H7 (cell line): ENCODE measurements at places on chromosomes 5 and 9.

DNA sequence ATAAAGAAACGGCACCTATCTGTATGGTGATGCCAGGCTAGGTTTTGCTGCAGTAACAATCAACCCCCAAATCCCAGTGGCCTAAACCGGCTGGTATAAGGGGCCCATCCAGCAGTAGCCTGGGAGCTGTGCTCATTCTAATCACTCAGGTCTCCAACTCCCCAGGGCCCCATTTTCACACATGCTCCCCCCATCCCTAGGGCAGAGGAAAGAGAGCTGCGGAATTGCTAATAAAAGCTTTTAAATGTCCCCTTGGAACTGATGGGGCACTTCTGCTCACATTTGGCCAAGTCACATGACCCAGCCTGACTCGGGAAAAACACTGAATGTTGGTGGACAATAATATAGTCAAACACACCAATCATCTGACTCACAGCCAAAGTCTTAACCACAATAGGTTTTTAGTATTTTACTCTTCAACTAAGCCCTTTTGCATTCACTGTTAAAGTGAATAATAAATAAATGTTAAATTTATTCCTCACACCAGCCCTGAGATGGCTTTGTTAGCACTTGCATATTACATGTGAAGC lies 1.6 kb downstream of the FBLL1 start:
- no peak for DNase-seq

GRCh38 chr9:72305102-72305546 lies 59.9 kb downstream of the ZFAND5 start:
- DNase-seq = peak; percentile 67

GRCh38 chr9:5608298-5609225 lies 20.3 kb upstream of the RIC1 start:
- no peak for DNase-seq

DNA sequence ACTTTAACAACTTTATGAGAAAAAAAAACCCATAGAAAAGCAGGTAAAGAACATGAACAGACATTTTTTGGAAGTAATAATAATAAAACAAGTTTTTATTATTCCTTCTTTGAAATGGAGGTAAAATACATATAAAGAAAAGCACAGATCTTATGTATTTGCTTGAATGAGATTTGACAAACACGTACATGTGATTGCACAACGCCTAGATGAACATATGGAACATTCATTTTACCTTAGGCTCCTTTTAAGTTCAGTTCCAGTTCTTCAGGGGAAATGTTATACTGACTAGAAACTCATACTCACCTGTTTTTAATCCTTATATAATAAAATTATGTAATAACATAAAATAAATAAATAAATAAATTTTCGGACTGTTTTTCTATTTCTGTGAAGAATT lies 61.8 kb downstream of the GGTA1 start:
- DNase-seq = no peak

DNA sequence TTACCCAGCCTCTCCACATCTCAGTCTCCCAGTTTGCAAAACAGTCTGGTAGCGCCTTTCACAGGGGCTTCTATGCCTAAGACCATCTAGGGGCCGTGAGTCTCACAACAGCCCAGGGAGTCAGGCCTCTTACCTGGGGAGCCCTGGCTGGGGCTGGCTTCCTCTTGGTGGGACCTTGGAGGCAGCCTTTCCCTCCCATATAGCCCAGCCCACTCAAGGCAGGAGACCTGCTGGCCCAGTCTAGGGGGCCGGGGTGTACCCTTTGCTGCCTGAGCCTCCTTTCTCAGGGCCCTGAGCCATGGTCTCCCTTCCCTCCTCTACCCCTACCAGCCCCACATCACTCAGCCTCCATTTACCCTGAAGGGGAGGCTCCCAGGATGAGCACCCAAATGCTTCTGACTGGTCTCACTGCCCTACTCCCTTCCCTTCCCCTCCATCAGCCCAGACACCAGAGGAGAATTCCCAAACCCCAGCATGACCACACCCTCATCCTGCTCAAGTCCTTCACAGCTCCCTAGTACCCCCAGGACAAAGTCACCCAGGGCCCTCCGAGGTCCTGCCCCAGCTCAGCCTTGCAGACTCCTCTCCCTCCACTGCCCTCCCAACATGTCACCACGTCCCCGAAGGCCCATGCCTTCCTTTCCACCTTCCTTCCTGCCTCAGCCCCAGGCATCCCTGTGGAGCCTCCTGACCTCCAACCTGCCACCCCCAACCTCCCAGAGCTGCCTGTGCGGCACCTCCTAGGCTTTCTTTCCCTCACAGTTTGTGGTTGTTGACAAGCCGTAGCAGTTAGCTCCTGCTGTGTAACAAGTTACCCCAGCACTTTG lies 55.3 kb downstream of the BARX1 start:
- DNase-seq = peak; percentile 31
